AG10803 (cell line): ENCODE measurements at places on chromosomes 1 and 21.
A peak's percentile ranks its signal among the peaks of the same experiment; 100 is the strongest.

GRCh38 chr1:56287721-56288120 lies 291.6 kb downstream of the PLPP3 start:
- DNase-seq, result no peak

GRCh38 chr1:17360272-17360956 lies 11.6 kb upstream of the PADI6 start:
- DNase-seq, result no peak

- DNase-seq, result peak; percentile 95
Measured at GRCh38 chr1:155322953-155323728, 2.4 kb downstream of the RUSC1 start.

- DNase-seq, result peak; percentile 54
Measured at GRCh38 chr1:12433323-12434053, 184.5 kb downstream of the DHRS3 start.

DNA sequence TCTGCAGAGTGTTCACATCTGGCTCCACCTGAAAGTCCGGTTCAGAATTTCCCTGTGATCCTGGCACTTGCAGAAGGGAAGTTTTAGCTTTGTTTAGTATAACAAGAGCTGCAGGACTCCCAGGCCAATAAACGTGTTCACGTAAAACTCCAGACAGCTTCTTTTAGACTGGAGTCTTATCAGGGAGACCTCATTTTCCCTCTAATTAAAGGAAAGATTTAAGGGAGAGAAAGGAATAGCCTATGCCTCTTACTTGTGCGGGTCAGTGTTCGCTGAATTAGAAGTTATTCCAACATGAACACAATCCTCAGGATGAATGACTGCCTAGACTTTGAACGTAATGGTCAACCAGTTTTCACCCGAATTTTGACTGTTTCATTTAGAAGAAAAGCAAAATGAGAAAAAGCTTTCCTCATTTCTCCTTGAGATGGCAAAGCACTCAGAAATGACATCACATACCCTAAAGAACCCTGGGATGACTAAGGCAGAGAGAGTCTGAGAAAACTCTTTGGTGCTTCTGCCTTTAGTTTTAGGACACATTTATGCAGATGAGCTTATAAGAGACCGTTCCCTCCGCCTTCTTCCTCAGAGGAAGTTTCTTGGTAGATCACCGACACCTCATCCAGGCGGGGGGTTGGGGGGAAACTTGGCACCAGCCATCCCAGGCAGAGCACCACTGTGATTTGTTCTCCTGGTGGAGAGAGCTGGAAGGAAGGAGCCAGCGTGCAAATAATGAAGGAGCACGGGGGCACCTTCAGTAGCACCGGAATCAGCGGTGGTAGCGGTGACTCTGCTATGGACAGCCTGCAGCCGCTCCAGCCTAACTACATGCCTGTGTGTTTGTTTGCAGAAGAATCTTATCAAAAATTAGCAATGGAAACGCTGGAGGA lies 202.1 kb upstream of the SGIP1 start:
- peak; percentile 93 for DNase-seq

DNA sequence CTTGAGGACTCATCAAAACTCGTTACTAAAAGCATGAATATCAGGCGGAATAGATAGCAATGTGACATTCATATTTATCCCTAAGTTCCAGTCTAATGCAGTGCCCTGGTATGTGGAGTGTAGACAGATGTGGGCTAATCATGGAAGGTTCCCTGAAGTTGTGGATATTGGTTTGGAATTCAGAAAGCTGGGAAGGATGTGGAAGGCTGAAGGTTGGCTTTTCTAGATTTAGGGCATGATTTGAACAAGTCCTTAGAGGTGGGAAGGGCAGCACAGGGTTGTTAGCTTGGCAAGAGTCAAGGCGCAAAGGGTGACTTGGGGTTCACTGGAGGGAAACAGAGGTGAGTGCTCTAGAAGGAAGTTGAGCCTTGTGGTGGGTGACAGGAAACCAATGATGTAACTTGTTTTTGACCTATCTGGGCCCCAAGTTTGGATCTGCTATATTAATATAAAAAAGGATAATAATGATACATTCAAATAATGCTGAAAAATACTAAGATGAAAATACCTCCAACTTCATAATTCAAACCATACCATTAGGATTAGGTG lies 21.9 kb downstream of the LGALS8 start:
- no peak for DNase-seq

DNA sequence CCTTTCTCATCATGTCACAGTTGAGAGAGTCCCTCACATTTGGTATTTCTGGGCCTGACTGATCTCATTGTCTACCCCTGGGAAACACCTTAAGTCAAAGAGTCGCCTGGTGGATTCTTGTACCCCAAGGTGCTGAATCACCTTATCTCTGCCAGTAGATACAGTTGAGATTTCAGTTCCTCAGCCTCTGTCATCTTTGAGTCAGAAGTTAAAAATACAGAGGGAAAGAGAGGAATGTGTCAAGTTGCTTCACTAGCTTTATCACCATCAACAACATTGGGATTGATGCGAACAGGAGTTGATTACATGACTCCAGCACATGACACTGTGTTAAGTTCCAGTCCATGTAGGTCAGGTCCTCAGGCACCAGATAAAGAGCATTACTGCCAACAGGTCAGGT lies 513.0 kb downstream of the NUF2 start:
- DNase-seq, result no peak

- peak; percentile 33 for DNase-seq
Measured at GRCh38 chr1:99544328-99544727, 101.6 kb upstream of the PALMD start.

DNA sequence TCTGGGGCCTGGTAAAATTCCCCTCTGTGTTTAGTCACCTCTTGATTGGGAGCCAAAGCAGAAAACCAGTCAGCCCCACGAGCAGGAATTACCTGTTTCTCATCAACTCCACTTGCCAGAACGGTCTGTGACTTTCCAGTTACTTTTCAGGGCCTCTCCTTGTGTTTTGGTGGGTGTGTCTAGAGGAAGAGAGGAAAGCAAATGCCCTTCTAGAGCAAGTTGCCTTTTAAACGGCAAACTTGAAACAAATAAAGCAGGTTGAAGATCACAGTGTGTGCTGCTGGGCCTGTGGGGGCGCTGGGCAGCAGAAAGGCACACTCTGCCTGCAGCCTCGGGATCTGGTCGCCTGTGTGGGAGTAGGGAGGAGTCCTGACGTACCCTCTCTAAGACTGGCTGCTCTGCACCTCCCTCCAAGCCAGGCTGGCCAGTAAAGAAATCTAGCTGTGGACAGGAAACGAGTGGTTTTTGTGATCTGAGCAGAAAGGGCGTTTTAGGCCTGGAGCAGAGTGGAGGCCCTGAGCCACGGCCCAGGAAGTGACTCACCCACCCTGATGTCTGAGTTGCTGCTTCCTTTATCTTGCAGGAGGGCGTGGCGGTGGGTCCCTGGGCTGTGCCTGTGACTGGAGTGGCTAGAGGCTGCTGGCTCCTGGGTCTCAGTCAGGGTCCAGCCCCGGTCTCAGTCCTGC lies 11.1 kb upstream of the S100A11 start:
- peak; percentile 99 for DNase-seq

DNA sequence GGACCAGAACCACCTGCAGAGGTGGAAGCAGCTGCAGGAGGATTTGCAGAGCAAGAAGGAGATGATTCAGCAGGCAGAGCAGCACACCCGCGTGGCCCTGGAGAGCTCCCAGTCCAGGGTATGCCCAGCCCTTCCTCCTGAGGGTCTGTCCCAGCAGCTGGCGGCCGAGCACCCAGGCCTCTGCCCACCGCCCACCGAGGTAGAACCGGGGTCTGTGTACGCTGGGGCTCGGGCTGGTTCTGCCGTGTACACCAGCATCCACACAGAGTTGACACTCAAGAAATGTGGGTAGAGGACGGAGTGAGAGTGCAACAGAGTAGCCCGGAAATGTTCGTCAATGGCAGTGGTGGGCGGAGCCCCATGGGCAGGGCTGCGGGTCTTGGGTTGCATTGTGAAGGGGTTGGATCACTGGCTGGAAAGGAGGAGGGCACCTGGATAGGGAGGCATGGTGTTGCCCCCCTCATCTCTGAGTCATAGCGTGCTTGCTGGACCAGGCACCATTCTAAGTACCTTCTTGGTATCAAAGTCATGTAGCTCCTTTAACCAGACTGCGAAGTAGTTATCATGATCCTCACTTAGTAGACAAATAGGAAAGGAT lies 5.1 kb upstream of the SMIM1 start:
- no peak for DNase-seq

DNA sequence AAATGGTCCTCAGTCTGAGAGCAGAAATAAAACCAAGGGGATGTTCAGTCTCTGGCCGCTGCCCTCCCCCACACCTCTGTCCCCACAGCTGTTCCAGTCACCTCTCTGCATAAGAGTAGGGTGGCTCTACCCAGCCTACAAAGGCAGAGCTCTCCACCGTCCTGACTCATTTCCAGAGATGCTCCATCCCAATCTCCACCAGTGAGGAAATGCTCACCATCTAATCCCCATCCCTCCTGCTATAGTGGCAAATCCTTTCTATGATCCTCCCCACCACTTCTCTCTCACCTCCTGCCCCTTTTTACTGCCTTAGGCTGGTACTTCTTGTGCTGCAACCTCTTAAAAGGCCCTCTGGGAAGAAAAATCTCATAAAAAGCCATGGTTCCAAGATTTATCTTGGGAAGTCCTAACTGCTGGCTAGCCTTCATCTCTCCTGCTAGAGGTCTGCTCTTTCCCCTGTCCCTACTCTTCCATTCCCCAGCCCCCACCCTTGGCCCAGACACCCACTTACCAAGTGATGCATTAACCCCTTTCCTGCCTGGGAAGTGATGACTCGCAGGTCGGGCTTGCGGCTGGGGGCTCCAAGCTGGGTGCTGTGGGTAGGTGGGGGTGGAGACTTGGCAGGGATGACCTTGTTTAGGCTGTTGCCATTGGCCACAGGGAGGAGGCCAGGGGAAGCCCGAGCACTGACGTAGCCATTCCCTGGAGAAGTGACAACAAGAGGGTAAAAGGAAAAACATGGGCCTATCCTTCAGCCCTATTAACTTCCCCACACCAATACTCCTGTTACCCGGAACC lies 23.9 kb downstream of the MEF2D start:
- DNase-seq, result peak; percentile 62

GRCh38 chr1:4319496-4319895 lies 334.9 kb upstream of the AJAP1 start:
- DNase-seq, result no peak

DNA sequence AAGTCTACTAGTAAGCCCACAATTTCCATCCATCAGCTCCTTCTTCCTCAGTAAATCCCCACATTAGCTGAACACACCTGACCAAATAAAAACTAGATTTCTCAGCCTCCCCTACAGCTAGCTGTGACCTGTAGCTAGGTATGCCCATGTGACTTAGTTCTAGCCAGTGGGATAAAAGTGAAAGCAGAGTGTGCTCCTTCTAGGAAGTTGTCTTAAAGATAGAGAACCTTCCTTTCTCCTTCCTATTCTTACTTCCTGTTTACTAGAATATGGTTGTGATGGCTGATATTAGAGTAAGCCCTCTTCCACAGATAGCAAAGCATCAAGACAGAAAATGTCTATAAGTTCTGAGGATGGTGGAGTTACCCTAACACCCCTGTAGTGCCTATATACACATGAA lies 67.0 kb downstream of the PIK3R3 start:
- DNase-seq, result no peak

GRCh38 chr1:218401998-218402785 lies 57.1 kb downstream of the TGFB2 start:
- DNase-seq, result no peak

- DNase-seq, result no peak
Measured at GRCh38 chr1:94411237-94411636, 7.0 kb upstream of the ABCD3 start.

DNA sequence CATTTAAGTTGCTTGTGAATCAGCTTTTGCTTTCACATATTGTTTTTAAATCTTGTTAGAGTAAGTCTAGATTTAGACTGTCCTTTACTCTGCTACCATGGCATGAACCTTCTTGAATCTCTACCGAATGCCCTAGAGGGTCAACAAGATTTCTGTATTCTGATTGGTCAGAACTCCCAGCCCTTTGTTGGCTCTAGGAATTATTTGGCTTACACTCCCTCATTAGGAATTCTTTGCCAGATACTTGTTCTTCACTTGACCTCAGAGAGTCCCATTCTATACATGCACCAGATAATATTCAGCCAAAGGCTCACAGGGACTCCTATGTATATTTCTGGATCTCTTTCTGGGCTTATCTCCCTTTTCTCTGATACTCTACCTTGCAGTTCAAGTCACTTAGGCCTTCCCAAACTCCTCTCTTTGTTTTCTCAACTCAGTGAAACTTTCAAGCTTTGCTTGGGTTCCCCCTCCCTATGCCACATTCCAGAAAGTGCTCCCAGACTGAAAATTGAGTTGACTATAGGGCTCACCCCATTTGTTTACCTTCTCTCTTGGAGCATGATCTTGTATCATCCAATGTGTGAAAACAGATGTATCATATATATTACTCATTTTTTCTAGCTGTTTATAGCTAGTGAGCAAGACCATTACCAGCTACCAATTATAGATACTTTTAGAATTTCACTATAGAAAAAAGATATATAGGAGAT lies 405.0 kb downstream of the PLPP3 start:
- DNase-seq, result no peak

DNA sequence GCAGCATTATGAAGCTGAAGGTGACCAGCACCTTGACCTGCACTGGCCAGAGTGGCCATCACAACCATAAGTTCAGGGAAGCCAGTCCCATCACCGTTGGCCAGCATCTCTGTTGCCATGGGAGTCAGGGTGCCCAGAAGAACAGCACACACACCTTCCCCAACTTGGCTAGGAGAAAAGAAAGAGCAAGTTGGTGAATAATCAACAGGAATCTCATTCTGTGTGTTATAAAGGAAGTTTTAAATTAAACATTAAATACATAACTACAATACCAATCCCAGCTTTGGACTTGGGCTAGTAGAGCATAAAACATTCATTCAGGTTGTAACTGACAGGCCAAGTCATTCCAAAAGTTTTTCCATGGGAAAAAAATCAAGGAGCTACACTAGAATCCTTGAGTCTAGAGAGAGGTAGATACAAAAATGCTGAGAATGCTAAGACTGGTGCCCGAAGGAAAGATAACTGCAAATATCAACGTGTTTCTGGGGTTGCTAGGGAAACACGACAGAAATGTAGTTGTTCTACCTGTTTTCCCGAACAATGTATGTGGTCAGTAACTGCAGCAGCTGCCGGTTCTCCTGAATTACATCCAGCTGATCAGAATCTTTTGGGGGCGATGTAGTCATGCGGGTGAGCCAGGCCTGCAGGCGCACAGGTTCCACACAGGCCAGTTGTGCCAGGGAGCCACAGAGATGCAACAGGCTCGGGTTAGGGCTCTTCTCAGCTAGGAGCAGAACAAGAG lies 45.6 kb downstream of the UBR4 start:
- no peak for DNase-seq

GRCh38 chr1:24591781-24592180 lies 35.9 kb downstream of the NCMAP start:
- DNase-seq, result no peak

- no peak for DNase-seq
Measured at GRCh38 chr1:214943054-214943453, 139.5 kb upstream of the KCNK2 start.

DNA sequence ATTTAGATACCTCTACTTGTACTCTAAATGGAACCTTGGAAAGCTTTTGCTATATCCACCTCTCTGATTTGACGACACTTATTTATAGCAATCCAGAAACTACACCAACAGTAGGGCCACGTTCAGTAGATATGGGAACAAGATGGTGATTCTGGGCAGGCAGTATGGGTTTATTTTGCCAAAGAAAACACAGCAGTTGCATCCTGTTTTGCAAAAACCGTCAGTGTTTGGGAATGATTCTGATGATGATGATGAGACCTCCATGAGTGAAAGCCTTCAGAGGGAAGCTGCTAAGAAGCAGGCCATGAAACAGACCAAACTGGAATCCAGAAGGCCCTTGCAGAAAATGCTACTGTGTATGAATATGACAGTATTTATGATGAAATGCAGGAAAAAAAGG lies 41.5 kb upstream of the NEXN start:
- no peak for DNase-seq
